NCI-H1105 treated with DMSO at 0.1 percent for 48 hours (cell line): ENCODE measurements at places on chromosomes 16 and 17.

GRCh38 chr16:64074706-64075105, 1047.2 kb downstream of the CDH11 start:
- DNase-seq, result no peak

DNA sequence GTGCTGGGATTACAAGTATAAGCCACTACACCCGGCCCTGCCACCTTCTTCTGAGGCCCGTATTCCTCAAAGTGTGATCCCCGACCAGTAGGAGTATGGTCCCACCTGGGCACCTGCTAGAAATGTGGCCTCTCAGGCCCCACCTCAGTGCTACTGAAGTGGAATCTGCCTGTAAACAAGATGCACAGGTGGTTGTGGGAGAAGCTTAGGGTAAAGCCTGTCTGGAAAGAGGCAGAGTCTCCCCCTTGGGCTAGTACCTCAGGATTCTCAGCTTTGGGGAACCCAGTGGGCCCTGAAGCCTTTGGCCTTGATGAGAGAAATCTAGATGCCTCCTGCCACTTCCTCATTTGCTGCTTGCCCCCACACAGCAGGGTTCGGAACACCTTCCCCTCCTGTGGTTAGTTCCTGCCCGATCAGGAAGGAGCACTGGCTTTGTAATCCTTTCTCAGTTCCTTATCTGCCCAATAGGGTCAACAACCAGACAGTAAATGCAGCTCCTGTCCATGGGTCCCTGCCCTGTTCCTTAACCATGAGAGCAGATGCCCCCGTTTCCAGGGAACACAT, 25.2 kb downstream of the TK2 start:
- no peak for DNase-seq

DNA sequence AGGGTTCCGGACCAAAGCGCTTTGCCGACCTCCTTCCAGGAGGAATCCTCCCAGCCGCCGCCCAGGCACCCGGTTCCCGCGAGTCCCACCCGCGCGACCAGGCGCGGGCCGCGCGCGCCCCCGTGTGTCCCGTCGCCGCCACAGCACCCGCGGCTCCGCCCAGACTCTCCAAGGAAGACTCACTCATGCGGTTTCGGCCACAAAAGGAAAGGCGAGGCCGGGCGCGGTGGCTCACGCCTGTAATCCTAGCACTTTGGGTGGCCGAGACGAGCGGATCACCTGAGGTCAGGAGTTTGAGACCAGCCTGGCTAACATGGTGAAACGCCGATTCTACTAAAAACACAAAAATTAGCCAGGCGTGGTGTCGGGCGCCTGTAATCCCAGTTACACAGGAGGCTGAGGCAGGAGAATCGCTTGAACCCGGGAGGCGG, 3.5 kb upstream of the PKMYT1 start:
- DNase-seq, result peak; percentile 45

DNA sequence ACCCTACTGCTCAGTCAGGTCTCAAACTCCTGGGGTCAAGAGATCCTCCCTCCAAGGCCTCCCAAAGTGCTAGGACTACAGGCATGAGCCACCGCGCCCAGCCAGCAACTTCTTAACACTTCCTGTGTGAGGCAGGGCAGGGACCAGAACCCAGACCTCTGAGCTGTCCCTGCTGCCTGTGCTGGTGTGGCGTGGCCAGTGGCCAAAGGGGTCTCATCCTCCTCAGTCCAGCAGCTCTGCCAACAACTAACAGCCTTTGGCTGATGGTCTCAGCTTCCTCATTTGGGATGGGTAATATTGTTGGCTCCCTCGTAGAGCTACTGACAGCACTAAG, 1.4 kb upstream of the LLGL1 start:
- DNase-seq, result no peak

DNA sequence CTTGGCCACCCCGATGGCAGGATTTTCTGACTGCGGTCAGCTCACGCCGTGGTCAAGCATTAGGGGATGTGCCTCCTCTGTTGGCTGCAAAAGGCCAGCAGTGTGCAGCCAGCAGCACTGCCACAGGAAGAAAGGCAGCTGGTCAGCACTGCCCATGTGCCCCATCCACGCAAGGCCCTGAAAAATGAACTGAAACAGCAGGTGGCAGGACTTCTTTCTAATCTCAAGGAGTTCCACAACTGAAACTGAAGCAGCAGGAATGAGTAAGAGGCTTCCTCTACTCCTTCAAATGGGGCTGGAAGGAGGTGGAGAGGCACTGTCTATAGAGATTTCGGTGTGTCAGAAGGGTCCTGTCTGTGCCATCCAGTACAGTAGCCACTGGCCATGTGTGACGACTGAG, 3.2 kb downstream of the ZNF500 start:
- DNase-seq, result no peak

DNA sequence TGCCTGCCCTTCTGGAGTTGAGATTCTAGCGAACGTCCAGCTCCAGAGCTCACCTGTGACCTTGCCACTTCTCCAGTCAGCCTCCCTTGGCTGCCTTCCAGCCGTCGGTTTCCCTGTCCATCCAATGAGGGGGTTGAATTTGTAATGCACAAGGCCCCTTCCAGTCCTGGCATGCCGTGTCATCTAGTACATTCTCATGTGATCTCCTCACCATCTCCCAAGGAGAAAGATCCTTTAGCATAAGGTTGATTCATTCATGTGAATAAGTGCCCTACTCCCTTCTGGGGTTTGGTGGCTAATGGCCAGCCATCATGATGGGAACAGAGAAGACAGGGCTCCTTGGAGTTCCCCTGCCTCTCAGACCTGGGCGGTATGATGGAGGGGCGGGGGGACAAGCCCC, 18.9 kb upstream of the ABCC3 start:
- no peak for DNase-seq

GRCh38 chr16:23283571-23283970, 18.5 kb upstream of the SCNN1B start:
- peak; percentile 5 for DNase-seq

DNA sequence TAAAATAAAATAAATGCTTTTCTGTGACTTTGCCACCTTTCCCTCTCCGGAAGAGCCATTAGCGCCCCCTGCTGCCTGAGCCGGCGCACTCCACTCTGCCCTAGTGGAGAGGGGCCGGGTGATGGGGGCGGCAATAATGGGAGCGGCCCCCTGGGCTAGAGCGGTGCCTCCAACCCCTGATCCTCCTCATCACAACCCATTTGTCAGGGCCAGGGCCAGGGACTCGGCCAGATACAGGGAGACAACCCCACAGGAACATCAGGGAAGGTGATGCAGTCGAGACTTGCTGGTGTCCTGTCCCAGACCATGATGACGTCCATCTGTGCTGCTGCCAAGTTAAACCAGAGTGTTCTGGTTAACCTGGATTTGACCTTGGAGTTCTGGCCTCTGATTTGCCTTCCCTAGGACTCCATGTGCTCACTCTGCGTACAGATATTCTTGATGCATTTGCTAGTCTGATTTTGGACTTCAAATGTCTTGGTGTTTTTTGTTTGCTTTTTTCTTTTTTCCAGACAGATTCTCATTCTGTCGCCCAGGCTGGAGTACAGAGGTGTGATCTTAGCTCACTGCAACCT, 46.1 kb upstream of the BPTF start:
- DNase-seq, result no peak

- DNase-seq, result no peak
Measured at GRCh38 chr17:74271281-74271680, 2.8 kb upstream of the DNAI2 start.

GRCh38 chr16:55703003-55704001, 47.5 kb downstream of the SLC6A2 start:
- peak; percentile 70 for DNase-seq

DNA sequence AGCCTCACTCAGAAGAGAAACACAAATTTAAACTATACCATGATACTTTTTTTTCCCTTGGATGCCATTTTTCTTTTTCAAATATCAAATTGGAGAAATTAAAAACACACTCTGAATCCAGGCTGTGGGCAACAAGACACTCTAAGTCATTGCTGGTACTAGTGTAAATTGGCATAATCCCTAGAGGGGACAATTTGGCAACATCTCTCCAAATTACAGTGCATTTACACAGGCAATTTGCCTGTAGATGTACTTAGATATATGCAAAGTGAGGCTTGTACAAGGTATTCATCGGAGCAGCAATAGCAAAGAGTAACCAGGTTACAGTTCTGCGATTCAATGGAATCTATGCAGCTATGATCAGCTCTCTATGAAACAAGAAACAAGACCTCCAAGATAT, 6.7 kb upstream of the GUCY2D start:
- no peak for DNase-seq

GRCh38 chr17:7184647-7185046, 5.5 kb upstream of the ASGR1 start:
- no peak for DNase-seq

- DNase-seq, result no peak
Measured at GRCh38 chr16:30974348-30974747, 10.7 kb upstream of the HSD3B7 start.

DNA sequence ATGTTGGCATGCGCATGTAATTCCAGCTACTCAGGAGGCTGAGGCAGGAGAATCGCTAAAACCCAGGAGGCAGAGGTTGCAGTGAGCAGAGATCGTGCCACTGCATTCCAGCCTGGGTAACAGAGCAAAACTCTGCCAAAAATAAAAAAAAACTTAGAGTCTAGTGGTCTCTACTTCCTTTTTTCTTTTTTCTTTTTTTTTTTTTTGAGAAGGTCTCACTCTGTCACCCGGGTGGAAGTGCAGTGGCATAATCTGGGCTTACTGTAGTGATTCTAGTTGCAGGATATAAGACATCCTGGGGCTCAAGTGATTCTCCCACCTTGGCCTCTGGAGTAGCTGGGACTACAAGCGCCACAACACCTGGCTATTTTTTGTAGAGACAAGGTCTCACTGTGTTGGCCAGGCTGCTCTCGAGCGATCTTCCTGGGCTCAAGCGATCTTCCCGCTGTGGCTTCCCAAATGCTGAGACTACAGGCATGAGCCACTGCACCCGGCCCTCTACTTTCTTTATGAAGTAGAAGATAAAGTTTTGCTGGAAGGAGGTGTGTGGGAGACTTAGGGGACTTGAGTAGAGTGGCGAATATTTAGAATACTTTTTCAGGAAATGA, 47.9 kb upstream of the TAOK1 start:
- DNase-seq, result no peak

GRCh38 chr17:45233423-45233924, 11.8 kb downstream of the FMNL1 start:
- no peak for DNase-seq

DNA sequence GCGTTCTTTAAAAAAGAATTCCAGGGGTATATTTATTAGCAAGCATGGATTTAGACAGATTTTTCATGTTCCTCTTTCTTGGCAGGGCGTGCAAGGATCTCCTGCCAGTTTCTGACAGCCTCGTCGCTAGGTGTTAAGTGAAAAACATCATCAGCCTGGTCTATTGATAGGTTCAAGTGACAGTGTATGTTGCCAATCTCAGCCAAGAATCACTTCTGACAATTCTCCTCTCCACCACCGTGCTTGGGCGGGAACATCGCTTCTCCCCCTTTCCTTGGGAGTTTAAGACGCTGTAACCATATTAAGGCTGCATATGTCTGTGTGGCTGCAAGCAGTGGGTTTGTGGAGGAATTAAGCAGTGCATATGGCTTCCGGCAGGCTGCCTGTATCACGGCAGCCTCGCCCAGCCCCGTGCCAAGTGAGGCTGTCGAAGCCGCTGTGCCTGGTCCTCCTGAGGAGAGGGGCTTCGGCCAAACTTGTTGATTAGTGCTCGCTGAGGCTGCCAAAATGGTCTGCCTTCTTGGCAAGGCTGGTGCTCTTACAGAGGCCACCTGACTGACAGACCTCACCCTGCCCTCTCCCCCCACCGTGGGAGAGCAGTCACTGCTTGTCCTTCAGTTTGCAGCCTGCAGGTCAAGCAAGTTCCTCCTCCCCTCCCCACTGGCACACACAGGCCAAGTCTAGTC, 132.2 kb upstream of the MPHOSPH6 start:
- no peak for DNase-seq

DNA sequence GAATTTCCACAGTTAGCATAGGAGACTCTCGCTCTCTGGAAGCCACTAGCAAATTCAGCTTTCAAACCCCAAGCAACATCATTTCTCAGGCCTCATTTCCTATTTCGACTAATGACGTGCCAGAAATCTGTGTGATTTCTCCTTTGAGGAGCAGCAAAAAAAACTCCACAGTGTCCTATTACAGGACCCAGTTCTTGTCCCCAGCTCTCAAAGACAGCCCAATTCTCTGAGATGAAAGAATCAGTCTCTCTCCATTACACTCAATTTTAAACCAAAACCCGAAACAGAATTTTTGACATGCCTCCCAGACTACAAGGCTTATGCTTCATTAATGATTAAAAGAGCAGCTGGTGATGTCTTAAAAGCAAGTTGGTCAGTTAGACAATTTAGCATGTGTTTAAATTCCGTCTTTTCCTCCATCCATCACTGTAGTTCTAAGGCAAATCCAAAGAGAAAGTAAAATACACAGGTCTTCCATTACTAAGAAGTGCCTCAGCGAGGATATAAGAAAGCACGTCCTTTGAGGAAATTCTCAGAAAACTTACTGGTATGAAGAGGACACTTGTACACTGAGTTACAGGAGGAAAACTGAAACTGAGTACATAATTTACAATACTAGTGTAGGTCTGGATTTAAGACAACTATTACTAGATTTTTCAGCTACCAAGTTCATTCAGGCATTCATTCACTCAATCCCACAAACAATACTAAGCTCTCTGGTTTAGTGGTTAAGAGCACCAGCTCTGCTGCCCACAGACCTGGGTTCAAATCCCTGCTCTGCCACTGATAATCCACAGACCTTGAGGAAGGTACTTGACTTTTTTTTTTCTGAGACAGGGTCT, 12.5 kb downstream of the TOM1L2 start:
- no peak for DNase-seq

- DNase-seq, result peak; percentile 21
Measured at GRCh38 chr17:1643293-1643998, 2.1 kb downstream of the SCARF1 start.

DNA sequence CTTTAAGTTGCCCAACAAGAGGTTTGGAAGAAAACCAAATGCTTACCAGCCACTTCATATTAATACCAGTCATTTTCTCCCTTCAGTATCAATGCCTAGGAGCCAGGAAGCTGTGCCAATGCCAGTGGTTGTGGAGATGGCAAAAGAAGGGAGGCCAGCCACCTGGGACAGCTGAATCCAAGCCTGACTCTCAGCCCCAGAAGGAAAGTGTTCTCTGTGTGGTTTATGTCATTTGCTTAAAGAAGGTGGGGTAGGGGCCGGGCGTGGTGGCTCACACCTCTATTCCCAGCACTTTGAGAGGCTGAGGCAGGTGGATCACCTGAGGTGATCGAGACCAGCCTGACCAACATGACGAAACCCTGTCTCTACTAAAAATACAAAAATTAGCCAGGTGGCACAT, 13.4 kb downstream of the C17orf78 start:
- no peak for DNase-seq

- DNase-seq, result no peak
Measured at GRCh38 chr16:85480727-85481101, 132.4 kb upstream of the GSE1 start.

- no peak for DNase-seq
Measured at GRCh38 chr17:45369421-45369820, 52.6 kb upstream of the MAP3K14 start.

DNA sequence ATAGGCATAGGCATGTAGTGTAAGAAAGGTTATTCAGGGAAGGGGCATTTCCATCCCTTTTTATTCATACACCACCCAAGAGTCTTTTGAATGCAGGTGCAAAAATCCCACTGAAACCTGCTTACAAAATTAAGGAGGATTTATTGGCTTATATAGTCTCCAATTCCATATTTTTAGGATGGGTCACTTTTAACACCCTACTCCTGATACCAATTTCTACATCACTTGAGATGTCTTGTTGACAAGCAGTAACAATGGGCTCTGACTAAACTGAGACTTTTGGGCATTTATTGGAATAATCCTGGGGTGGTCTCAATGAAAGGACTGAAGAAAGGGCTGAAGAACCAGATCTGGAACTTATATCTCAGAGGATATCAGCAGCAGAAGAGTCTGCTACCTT, 18.9 kb upstream of the NKD1 start:
- no peak for DNase-seq
